ENCODE measurements at places on chromosomes 16 and 17.
A peak's percentile ranks its signal among the peaks of the same experiment; 100 is the strongest.

DNA sequence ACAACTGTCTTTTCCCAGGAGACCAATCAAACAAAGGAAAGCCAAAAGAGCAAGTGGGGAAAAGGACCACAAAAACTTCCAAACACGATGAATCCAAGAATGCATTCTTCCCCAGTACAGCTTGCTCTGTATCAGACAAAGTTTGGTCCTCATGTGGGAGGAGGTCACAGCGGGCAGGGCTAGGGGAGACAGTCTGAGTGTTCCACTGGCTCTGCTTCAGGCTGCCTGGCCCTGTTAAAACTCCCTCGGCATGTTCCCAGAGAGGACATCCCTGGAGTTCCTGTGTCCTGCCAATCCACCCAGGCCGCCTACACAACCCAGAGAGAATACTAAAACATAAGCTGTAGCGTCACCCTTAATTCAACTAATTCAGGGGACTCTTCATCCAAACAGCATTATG lies 415.1 kb upstream of the DYNLRB2 start:
- no peak for DNase-seq

GRCh38 chr17:31878703-31879073 lies 19.6 kb upstream of the COPRS start:
- DNase-seq: no peak

DNA sequence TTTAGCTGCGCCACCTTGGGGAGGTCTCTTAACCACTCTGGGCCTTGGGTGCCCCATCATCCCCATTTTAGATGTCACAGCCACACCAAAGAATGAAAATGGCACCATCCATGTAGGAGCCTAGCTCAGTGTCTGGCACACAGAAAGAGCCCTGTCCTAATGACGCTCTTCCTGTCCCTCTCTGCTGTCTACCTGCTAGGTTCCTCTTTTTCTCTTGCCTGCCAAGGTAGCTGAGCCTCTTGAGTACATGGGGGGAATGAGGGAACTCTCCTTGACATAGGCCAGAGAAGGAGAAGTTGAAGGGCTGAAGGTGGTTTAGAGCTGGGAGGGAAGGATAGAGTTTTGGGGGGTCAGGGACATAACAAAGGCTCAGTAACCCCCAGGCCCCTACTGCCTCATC lies 1.8 kb downstream of the RUNDC3A start:
- DNase-seq: no peak

- no peak for DNase-seq
These were observed 45.2 kb upstream of the BCAR1 start for GRCh38 chr16:75296606-75297005.

DNA sequence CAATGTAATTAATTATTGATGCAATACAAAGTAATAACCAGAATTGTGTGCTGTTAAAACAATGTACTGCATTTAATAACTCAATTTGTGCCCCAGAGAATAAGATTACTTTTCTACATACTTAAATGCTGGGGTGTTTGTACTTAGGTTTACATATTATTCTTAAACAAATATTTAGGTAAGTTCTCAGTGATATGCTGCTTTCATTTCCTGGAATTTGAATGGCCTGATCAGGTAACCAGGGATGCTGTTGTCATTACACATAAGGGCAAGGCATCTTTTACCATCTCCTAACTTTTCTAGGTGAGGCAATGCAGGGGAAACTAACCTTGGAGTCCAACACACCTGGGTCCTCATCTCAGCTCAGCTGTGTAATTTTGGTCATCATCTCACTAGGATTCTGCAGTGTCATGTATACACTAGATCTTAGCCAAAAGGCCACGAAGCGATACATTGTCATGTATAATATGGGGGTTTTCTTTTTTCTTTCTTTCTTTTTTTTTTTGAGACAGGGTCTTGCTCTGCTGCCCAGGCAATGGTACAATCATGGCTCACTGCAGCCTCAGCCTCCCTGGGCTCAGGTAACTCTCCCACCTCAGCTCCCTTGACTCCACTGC lies 45.2 kb downstream of the MYO1D start:
- DNase-seq: no peak

GRCh38 chr16:13351601-13352217 lies 450.3 kb downstream of the SHISA9 start:
- DNase-seq: no peak

DNA sequence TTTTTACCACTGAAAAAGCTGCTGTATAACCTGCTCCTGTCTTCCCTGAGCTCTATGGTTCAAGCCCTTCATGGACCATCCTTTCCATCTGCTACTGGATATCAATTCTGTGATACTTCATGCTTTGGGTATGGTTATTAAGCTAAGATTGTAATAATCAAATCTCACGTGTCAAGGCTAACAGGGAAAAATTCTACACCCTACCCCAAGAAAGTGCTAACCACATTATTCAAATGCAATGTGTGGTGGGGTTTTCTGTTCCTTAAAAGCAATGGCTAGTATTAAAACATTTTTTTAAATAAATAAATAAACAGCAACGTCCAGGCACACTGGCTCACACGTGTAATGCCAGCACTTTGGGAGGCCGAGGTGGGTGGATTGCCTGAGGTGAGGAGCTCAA lies 65.9 kb downstream of the SPAG9 start:
- DNase-seq: no peak

DNA sequence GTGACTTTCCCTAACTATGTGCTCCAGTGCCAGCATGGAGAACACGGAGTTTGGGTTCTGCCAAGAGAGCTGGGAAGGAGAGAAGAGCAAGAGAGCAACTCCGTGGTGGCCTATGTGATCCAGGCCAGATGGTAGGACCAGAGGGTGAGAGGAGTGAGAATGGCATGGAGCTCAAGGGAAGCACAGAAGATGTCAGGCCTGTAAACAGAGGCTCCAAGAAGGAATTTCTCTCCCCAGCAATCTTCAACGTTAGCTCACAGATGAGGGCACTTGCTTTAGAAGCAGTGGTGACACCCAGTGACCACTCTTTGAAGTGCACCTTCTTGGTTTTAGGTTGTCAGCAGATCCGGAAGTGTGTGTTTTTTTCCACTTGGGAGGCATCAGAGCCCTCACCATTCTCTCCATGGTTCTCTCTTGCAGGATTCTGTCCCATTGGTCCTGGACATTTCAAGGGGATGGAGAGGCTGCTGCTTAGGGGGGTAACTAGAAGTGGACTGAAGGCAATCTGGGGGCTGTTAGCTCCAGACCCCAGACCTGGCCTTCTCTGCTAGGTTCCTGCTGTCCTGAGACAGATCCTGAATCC lies 18.1 kb upstream of the TMEM98 start:
- peak; percentile 81 for DNase-seq

- no peak for DNase-seq
These were observed 32.4 kb downstream of the COTL1 start for GRCh38 chr16:84585467-84585866.
